Mesendoderm (in vitro differentiated cells): ENCODE measurements at places on chromosomes 1 and 21.

- no peaks in the 10 kb centered on the region for H3K4me1 ChIP-seq
- no peak overlapping the region for H3K4me3 ChIP-seq
- H3K27me3 ChIP-seq = no peaks in the 10 kb centered on the region
- DNase-seq = no peak
- H3K27ac ChIP-seq = no peak overlapping the region
- peaks cover 2% of the 10 kb centered on the region for H3K36me3 ChIP-seq
Observed at GRCh38 chr1:93081716-93082115, 2.6 kb downstream of the MTF2 start.

DNA sequence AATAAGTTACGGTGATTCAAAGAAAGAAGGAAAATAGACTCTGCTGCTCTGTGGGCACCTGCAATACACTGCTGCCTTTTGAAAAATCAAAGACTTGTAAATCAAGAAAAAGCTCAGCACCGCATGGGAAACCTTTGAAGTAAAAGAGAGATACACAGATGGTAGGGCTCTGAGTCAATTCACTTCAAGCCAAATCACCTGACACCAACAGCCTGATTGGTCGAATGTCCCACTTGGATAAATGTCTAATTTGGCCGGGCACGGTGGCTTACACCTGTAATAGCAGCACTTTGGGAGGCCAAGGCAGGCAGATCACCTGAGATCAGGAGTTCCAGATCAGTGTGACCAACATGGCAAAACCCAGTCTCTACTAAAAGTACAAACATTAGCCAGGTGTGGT, 19.2 kb upstream of the RCAN3 start:
- no peak for DNase-seq
- H3K4me1 ChIP-seq = peaks cover 2% of the 10 kb centered on the region

DNA sequence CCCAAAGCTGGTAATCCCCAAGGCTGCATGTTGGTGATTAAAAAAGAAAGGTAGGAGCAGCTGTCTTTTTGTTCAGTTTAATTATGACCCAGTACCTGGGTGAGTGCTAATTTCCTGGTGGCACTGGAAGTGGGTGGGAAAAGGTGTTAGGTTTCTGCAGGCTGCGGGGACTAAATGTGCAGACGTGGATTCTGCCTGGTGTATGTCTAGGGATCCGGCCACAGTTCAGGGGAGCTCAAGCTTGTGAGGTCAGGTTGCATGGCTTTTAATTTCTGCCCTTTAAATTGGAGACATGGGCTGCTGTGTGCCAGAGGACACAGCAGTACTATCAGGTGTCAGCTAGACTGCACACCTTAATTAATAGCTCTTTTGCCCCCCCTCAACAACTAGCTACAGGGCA, 20.3 kb upstream of the TBX19 start:
- DNase-seq = no peak
- H3K4me3 ChIP-seq = no peak overlapping the region

DNA sequence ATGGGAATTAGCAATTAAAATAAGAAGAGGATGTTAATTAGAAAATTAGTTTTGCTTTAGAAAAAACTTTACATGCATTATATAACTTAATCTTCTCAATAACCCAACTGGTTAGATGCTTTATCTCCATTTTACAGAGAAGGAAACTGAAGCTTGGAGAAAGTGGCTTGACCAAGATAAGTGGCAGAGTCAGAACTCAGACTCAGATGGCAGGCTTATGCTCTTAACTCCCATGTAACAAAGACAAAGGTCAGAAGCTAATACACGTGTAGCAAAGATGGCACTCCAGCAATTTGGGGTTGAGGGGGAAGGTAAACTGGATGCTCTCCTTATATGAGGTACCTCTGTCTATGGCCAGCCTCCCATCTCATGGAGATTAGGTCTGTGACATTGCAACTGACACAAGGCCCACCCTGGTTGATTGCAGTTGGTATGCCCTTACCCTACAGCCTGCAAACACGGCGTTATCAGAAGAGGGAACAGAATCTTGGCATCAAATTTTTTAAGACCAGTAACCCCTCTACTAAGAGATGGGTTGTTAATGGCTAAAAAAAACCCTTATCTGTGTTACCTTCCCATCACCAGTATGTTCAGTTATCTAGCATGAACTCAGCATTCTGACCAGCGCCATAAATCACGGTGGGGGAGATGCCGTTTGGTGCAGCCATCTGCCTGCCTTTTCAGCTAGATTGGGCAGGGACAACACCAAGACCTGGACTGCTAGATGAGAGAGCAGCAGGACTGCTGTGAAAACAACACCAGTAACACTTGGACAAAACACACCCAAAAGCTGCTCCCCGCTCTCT, 97.0 kb downstream of the UBR4 start:
- DNase-seq = no peak
- H3K4me3 ChIP-seq = no peak overlapping the region
- H3K4me1 ChIP-seq = no peaks in the 10 kb centered on the region
- peaks cover 43% of the 10 kb centered on the region for H3K36me3 ChIP-seq
- no peaks in the 10 kb centered on the region for H3K27me3 ChIP-seq

- H3K4me1 ChIP-seq = peaks cover 2% of the 10 kb centered on the region
- no peak overlapping the region for H3K27ac ChIP-seq
- H3K4me3 ChIP-seq = peak overlapping the region; percentile 73
- DNase-seq = peak; percentile 15
- no peaks in the 10 kb centered on the region for H3K27me3 ChIP-seq
- H3K36me3 ChIP-seq = no peaks in the 10 kb centered on the region
Observed at GRCh38 chr1:113074237-113074636, 1.2 kb downstream of the LRIG2 start.

- H3K4me3 ChIP-seq = no peak overlapping the region
- H3K27me3 ChIP-seq = no peaks in the 10 kb centered on the region
- peak; percentile 70 for DNase-seq
- peaks cover 10% of the 10 kb centered on the region for H3K4me1 ChIP-seq
Observed at GRCh38 chr1:153567621-153568366, 2.1 kb upstream of the S100A2 start.
